ENCODE measurements at places on chromosomes 12 and 14.

DNA sequence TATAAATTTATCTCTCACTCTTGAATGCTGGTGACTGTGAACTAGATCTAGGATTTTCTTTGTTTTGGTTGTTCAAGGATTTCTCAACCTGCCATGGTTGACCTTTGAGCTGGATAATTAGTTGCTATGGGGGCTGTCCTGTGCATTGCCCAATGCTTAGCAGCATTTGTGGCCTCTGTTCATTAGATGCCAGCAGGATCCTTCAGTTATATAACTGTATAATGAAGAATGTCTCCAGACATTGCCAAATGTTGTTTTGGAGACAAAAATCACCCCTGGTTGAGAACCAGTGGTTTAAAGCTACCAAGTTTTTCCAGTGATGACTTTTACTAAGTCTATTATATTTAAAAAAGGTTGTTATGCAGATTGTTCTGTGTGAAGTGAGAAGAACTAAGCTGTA lies 147.9 kb upstream of the STXBP6 start:
- DNase-seq, result no peak

- no peak for DNase-seq
These were observed 11.9 kb downstream of the PTGDR start for GRCh38 chr14:52279408-52279807.

GRCh38 chr14:74169906-74170305 lies 69.3 kb upstream of the VSX2 start:
- no peak for DNase-seq

DNA sequence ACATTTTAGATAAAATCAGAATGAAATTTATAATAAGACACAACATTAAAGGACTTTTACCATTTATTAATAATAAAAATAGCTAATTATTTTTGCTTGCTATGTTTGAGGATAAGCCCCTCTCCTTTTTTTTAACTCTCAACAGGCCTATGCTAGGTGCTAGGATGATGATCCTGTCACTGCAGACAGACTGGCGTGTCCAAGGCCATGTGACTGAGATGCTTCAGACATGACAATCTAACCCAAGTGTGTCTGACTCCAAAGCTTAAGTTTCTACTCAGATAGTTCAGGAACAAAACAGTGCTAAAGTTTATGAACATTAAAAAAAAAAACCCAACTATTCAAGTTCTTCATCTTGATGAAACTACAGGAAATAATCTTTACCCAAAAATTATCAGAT lies 29.8 kb downstream of the PPP1R13B start:
- DNase-seq, result no peak

GRCh38 chr12:98514982-98515286 lies 456 bp upstream of the TMPO start:
- DNase-seq, result no peak

Measured in breast epithelium (tissue), 4 donors.